Esophagus squamous epithelium (tissue), 5 donors: ENCODE measurements at places on chromosomes 16 and 17. TPM values are rescaled to one million over a fixed set of nuclear protein-coding genes. Genes with fewer than 3 reads are reported as not detected.

GRCh38 chr17:77593081-77593480, 365.4 kb upstream of the TNRC6C start:
- DNase-seq, result no peak

DNA sequence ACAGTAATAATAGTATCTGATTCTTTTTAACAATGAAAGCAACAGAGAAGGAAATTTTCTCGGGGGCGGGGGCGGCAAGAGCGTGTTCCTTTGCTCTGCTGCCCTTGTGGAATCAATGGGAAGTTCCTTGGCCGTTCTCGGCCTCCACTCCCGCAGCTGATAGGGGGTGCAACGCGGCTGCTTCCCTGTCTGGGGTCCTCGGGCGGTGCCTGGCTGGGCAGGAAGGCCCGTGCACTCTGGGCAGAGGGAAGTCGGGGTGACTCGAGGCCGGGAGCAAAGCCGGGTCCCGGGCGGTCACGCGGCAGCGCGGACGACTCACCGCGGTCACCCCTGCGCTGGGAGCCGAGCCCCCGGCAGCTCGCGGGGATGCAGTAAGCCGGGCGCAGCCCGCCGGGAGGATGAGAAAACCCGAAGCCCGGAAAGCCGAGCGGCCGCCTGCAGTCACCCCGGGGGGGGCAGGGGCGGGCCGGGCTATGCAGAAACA, 2.5 kb downstream of the TUBB3 start:
- DNase-seq, result no peak

- DNase-seq, result no peak
Observed at GRCh38 chr17:79441356-79442160, 169.3 kb downstream of the RBFOX3 start.

The SDR42E1 gene
- 9.7 TPM for total RNA-seq

The TOM1L1 gene
- total RNA-seq, result 31.6 TPM

The TBC1D3K gene
- total RNA-seq, result not detected

The ACD gene
- total RNA-seq, result 5.7 TPM

GRCh38 chr17:43615330-43616028, 46.2 kb downstream of the MEOX1 start:
- DNase-seq, result no peak

DNA sequence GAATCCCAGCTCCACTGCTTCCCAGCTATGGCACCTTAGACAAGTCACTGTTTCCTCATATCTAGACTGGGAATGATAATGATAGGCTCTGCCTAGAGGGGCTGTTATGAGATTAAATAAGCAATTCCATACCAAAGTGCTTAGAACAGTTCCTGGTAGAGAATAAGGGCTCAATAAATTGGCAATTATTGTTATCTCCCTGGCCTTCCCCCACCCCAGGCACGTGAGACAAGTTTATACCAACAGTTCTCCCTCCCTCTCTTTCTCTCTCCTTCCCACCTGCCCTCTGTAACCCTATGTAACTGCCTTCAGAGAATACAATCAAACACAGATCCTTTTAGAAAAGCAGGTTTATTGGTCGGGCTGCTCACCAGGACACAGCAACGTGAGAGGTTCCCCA, 13.9 kb upstream of the STAT3 start:
- DNase-seq, result no peak

The CHD9NB gene
- total RNA-seq, result 1.9 TPM

DNA sequence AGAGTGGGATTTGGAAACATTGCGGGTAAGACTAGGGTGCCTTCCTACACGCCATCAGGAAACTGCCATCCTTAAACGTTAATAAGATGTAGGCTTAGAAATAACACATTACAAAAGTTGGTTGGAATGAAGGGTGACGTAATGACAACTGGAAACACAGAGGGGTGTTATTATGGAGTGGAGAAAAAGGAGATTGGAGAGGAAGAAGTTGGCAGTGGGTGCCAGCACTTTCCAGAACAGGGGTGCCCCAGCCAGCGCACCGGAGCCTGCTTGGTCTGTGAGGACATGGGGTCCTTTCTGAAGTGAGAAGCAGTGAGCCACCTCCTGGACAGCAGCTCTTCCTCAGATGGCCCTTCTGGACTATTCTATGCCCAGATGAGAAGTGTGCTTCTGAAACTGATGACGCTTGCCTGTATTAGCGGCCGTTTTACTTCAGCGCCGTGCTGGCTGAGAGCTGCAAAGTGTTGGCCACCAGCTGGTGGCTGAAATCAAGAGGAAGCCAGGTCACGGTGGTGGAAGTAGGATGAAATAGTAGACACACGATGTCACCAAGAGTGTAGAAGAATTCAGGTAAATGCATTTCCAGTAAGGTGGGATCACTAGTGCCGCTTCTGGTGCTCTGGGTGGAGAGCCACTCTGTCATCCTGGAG, 244.8 kb downstream of the NTN1 start:
- DNase-seq, result no peak

DNA sequence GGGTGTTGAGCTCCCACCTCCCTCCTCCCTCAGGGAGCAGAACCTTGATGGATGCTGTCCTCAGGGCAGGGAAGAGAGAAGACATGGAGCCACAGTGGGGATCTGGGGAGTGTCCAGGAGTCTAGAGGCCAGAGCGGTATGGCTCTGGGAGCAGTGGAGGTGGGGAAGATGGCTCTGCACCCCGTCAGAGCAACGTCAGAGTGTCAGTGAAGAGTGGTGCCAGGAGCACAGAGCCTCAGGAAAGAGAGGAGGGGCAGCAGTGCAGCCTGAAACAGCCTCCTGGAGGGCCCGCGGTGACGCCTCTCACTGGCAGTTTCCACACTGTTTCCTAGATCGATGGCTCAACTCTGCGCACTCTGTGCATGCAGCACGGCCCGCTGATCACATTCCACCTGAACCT, 23.2 kb upstream of the SLC5A11 start:
- no peak for DNase-seq

- DNase-seq, result no peak
Observed at GRCh38 chr16:84085773-84086172, 31.0 kb downstream of the MBTPS1 start.

The ASPHD1 gene
- total RNA-seq, result 0.61 TPM

DNA sequence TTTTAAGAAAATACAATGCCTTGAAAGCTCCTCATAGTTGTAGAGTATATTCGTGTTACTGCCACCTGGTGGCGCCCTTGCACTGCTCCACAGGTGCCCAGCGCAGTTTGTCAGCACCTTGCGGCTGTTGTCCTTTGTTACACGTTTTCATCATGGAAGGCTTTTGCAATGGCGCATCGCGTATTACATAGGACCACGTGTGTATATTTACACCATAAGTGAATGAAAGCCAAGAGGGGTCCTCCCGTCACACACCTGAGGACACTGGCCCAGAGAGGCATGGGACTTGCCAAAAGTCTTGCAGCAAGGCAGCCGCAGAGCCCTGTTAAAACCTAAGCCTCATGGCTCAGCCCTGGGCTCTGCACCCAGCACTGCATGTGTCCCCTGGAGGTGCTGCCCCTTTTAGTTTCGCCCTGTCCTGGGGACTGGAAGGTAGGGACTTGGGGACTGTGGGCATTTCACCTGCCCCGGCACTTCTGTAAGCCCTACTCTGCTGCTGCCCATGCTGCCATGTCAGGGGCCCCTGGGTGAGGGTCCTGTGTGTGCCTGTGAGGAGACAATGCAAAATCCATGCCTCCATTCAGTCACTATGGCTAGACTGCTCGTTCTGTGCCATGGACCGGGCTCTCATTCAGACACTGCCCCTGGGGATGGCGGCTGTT, 24.3 kb downstream of the POLR3E start:
- DNase-seq, result no peak

The ALOX12B gene
- 16.3 TPM for total RNA-seq

The GINS2 gene
- 2.5 TPM for total RNA-seq

GRCh38 chr17:64002658-64003525, 4.7 kb downstream of the PRR29 start:
- no peak for DNase-seq
